ENCODE measurements at places on chromosomes 1 and 21.

DNA sequence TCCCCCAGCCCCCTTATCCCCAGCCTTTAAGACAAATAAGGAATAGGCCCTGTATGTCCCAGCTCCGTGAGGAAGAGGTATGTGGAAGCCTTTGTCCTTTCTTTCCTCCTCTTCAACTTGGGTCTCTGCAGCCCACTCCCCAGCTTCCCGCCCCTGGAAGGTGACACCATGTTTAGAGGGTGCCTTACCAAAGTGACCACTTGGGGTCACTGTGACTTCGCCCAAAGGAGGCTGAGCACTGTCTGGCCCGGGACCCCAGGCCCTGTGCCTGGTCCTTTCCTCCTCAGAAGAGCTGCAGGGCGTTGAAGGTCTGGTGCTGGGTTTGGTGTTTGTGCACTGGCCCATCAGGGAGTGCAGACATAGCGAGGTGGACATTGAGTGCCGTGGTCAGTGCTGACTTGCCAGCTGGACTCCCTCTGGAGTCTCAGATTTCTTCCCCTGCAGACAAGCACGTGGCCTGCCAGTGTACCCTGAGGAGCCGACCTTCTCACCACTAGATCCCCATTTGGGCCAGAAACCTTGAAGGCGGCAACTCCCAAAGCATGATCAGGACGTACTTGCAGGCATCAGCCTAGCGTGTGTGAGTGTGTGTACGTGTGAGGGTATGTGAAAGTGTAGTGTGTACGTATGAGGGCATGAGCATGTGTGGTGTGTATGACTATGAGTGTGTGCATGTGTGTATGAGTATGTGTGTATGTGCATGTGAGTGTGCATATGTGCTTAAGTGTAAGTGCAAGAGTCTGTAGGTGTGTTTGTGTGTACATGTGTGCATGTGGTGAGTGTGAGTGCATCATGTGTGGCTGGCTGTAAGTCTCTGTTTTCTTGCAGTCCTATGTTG, 181.4 kb upstream of the KIAA0040 start:
- no peak for DNase-seq

- DNase-seq = no peak
Measured at GRCh38 chr21:45285266-45285931, 2.3 kb downstream of the POFUT2 start.

GRCh38 chr1:26413031-26413430, 2.4 kb downstream of the LIN28A start:
- DNase-seq = no peak

DNA sequence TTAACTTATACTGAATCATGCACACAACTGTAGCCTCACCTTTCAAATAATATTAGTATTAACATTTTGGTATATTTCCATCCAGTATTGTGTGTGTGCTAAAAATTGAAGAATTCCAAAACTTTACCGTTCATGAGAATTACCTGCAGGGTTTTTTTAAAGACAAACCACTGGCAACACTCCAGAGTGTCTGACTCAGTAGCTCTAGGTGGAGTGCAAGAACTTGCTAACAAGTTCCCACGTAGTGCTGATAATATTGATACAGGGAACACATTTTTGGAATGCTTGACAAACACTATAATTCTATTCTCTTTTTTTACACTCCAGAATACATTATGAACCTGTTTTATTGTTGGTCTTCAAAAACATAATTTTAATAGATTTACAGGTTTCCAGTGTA, 27.7 kb upstream of the SLC5A9 start:
- no peak for DNase-seq

DNA sequence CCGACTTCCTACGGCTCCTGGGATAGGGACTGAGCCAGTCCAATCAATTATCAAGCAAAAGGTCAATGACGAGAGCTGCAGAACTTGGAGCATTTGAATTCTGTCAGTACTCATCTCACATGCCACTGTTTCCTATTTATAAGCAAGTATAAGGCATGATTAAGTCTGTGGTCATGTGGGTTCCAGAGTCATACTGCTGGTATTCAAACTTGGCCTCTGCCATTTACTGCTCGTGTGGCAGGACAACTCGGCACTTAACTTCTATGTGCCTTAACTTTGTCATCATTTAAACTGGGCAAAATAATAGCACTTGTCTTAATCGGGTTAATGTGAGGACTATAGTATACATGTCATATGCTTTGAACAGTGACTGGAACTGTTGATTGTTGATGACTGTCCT, 44.9 kb upstream of the TNFSF18 start:
- DNase-seq = no peak

DNA sequence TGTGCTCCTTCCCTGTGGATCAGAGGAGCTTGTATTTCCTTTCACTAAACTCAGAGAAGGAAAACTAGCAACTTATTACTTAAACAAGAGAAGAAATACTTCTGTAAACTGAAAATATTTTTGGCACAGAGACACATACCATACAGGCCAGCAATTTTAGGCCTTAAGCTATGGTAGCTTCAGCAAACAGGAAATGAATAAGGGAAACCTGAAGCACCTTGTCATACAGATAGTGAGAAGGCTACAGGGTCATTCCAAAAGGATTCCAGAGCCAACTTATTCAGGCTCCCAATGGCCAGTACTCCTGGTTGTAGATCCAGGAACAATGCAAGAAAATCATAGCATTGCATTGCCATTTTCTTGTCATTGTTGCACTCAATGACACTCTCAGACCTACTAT, 9.1 kb upstream of the KYAT3 start:
- DNase-seq = no peak

- no peak for DNase-seq
Measured at GRCh38 chr21:14557413-14557812, 11.3 kb upstream of the SAMSN1 start.

DNA sequence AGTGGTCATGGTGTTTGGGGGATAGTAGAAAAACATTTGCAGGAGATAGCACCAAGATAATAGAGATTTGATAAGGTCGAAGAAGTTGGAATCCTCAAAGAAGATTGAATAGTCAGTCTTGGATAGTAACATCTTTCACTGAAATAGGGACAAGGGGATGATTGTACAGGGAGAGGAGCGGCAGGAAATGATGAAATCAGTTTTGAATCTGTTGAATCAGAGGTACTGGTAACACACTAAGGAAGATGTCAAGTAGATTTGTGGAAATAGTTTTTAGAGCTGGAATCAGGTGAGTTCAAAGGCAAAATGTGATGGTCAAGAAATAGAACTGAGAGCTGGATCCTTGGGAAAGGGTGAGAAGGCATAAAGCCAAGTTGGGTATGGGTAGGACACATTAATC, 26.5 kb downstream of the CAP1 start:
- no peak for DNase-seq

DNA sequence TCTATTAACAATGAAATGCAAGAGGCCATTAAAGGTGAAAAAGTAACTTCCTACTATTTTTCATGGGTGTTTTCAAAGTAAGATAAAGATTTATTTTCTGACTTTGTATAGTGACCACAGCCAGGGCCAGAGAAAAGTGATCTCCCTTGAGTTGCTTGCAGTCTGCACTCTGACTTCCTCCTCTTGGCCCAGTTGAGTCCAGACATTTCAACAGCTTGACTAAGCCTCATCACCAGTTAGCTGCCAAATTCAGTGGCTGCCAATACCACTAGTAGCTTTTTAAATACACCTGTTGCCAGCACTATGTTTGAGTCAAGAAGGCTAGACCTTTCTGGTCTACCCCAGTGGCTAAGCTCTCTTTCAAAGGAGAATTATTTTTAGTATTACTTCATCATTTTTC, 3.7 kb upstream of the NEK7 start:
- no peak for DNase-seq

- DNase-seq = no peak
Measured at GRCh38 chr1:241422470-241422869, 65.5 kb upstream of the RGS7 start.

DNA sequence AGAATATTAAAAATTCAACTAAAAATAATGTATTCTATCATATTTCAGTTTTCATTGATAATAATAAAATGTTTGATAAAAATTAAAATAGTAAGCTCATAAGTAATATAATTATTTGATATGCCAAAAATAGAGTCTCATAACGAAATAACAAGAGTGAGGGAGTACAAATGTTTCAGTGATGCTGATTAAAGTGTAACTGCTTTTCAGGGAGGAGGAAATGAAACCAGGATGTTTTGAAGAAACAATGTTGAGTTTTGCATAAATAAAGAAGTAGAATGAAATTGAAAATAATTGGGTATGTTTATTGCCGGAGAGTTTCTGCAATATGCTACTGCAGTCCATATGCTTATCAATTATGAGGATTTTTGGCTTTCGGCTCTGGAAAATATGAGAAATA, 1159.8 kb upstream of the ADGRL2 start:
- no peak for DNase-seq

GRCh38 chr1:205986292-205986691, 16.9 kb downstream of the RAB7B start:
- no peak for DNase-seq

DNA sequence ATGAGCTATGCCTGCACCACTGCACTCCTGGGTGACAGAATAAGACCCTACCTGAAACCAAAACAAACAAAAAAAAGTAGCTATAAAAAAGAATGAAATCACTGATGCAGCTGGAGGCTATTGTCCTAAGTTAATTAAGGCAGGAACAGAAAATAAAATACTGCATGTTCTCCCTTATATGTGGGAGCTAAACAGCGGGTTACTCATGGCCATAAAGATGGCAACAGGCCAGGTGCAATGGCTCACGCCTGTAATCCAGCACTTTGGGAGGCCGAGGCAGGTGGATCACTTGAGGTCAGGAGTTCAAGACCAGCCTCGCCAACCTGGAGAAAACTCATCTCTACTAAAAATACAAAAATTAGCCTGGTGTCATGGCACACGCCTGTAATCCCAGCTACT, 152.7 kb downstream of the PIK3R3 start:
- no peak for DNase-seq

GRCh38 chr1:246769306-246769705, 45.1 kb downstream of the SCCPDH start:
- no peak for DNase-seq

GRCh38 chr1:72547412-72547811, 265.1 kb upstream of the NEGR1 start:
- no peak for DNase-seq

- DNase-seq = no peak
Measured at GRCh38 chr1:240242601-240243144, 151.0 kb downstream of the FMN2 start.

DNA sequence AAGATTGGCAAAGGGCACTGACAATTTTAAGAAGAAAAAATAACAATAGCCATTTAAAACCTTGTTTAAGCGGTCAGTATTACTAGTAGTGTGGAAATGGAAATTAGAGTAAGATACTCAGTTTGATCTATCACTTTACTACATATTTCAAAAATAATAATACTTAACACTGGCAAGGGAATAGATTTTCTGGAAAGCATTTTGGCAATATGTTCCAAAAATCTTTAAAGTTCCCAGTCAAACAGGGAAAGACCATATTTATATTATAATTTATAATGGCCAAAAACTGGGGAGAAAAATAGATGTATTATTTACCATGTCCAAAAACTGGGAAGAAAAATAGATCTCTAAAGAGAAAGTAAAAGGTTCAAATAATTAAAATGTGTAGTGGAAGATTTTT, 28.6 kb upstream of the C1orf21 start:
- no peak for DNase-seq

DNA sequence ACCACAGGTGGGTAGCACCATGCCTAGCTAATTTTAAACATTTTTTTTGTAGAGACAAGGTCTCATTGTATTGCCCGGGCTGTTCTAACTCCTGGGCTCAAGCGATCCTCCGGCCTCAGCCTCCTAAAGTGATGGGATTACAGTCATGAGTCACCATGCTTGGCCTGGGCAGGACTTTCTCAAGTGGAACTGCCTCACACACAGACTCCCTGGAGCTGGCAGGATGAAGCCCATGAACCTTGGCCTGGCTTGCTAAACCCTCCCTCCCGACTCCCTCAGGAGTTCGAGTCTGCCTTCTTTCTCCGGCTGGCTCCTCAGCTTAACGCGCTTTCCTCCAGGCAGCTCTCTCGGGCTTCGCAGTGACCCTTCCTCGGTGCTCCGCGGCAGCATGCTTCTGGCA, 7.7 kb upstream of the ECE1 start:
- DNase-seq = no peak

DNA sequence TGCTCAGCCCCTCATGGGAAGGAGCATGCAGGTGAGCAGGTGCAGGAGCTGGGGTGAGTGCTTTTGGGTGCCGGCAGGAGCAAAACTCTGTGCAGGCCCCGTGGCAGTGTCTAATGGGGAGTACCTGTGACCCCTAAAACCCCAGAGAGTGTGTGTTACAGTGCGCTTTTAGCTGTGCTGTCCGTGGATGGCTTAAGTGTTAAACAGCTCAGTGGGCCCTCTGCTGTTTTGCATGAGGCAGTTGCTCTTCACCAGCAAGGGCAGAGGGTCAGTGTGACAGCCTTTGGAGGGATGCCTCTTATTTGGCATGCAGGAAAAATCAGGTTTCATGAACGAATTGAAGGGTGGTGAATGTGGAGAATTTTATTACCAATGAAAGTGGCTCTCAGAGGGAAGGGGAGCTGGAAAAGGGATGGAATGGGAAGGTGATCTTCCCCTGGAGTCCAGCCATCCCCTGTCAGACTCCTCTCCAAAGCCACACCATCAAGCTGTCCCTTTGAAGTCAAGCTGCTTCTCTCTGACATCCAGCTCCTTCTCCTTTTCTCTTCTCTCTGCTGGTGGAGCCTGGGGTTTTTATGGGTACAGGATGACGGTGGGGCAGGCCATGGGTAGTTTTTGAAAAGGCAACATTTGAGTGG, 17.0 kb upstream of the ALG14 start:
- no peak for DNase-seq

DNA sequence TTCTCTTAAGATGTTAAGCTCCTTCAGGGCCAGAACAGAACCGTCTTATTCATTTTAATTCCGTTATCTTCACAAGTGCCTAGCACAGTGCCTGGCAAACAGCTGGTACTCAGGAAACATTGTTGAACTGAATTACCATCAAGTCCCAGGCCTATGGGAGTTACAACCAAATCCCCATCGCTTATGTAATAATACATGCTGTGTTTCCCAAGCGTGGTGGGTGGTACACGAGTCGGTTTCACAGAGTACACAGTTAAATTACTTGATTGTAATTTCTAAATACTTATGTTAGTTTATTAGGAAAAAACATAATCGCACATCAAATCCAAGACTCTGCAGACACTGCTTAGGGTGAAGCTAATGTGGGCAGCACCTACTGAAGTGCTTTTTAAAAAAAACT, 1.0 kb downstream of the ANGEL2 start:
- no peak for DNase-seq

DNA sequence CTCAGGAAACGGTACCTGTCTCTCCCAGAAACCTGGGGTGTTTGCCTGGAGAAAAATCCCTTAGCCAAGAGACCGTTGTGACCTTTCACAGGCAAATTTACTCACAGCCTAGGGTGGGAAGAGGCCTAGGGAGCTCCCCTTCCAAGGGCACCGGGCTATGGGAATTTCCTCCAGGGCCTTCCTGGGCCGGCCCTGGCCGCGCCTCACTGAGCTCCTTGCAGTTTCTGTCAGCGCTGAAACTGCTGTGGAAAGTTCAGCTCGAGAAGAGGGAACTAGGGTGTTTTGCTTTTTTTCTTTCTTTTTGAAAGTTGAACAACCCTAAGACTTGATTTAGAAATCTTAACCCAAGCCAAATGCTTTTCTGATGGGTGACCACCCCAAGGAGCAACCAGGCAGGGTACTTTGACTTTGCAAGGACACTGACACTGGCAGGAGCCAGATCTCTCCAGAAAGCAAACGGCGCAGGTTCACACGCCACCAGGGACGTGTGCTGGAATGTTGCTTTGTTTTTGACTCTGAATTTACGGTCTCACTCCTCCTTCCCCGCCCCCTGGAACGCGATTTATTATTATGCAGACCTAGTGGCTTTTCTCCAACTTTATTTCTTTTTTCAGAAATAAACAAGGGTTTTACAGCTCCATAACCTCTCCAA, 229.6 kb upstream of the JUN start:
- no peak for DNase-seq
